Urothelium cell line (cell line): ENCODE measurements at places on chromosomes 2 and 18.

GRCh38 chr18:30675072-30675471 lies 367.5 kb downstream of the DSC3 start:
- DNase-seq = no peak

DNA sequence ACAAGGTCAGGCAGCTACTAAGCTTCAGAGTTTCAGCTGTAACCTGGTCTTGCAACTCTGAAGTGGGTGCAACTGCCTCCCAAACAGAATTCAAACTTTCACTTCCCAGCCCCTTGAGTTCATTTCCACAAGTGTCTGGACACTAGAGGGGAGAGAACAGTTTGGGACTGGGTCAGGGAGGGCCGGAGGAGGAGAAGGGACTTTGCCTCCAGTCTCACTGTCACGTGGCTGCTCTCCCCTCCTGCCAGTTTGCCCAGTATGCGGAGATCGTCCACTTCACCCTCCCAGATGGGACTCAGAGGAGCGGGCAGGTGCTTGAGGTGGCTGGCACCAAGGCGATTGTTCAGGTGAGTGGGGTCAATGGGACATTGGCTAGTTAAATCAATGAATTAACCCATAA lies 20.6 kb upstream of the ANKRD53 start:
- DNase-seq = no peak

- DNase-seq = no peak
Observed at GRCh38 chr2:176709149-176709951, 440.1 kb downstream of the MTX2 start.

DNA sequence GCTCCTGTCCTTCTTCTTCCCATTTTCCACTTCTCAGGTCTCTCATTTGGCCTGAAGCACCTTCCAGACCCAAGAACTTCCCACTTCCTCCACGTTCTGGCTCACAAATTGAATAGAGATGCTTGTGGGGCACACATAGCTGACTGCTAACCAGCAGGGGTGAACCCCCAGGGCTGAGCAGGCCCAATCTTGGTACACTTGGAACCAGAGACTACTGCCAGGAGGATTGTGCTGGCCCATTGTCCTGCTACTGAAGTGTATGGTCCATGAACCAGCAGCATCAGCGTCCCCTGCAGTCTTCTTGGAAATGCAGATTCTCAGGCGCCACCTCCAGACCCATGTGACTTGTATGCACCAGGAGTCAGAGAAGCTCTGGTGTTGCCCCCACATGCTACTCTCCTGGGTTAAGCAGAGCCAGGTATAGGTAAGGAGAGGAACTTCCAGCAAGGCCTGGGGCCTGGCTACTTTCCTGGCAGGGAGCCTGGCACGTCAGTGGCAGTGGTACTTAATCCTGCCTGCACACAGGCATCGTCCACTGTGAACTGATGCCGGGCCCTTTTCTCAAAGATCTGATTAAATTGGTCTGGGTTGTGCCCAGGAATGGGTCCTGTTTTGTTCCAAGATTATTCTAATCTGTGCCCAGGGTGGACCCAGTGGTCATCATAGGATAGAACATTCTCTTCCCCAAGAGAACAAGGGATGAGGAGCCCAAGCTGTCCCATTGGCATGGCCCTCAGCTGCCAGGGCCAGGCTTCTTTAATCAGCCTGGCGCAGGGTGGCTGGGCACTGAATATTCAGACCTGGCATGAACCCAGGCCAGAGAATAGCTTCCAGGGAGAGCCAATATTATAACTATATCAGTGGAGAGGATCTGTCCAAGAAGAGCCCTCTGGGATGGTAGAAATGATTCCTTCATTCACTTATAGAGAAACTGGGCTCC lies 248.7 kb downstream of the SOX11 start:
- no peak for DNase-seq

GRCh38 chr2:165624470-165624800 lies 154.9 kb downstream of the CSRNP3 start:
- DNase-seq = no peak

DNA sequence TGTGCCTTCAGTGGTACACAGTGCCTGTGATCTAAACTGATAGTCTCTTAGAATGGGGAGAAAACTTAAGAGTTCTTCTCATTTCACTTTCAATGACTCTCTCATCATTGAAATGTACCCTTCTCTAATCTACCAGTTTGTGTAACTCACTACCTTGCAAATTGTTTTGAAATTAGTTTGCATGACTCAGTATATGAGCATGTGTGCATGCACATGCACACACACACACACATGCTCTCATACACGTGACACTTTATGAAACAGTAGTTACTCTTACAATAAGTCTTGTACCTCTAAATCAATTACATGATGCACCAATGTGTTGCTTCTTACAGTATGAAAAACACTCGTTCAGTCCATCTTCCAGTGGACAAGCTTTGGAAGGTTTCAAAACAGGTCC lies 10.6 kb downstream of the LYPD6B start:
- no peak for DNase-seq

DNA sequence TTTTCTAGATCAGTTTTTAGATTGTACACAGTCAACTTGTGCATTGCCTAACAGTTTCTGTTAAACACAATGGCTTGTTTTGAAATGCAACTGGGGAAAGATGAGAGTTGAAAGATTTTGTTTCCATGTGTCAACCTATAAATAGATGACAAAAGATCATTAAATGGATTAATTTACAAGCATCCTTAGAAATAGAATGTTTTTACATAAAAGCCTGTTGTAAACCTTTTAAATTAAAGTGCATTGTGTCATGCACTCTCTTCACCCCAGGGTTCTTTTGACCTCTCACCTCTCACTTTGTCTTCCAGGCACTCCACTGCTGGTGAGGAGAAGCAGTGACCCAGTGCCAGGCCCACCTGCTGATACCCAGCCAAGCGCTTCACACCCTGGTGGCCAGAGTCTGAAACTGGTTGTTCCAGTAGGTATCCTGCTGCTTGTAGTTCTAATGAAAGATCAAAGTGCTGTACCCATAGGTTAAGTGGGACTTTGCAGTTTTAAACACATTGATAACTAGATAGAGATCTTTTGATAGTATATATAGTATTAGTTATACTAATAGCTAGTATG lies 502.1 kb downstream of the PARD3B start:
- DNase-seq = no peak
